ENCODE measurements at places on chromosomes 4 and X.

- DNase-seq = no peak
These were observed 42.9 kb downstream of the FNIP2 start for GRCh38 chr4:158811704-158812103.

DNA sequence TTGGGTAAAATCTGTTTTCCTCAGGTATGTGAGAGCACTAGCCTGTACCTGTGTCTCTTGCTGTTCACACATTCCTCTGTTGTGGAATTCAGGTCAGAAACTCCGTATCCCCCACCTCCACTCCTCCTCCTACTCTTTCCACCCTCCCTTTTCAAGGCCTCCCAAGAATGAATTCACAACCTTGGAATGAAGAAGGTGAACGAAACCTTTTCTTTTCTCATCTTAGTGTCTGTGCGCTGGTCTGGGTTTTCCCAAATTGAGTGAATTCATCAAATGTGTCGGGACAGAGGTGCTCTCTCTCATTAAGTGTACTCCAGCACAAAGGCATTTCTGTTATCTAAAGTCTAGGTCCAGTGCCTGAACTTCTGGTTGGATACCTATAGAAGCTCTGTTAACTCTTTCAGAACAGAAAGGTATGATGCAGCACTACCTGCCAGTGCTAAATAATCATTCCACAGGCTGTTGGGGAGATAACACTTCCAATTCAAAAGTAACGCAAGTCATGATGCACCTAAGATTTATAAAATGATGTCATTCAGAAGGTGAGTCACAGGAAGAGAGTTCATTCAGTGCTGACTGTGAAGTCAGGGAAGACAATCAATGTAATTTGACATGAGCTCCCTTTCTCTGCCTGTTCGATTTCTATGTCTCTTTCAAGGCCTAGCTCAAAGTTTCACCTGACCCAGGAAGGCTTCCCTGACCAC, 41.9 kb downstream of the COL4A6 start:
- no peak for DNase-seq

DNA sequence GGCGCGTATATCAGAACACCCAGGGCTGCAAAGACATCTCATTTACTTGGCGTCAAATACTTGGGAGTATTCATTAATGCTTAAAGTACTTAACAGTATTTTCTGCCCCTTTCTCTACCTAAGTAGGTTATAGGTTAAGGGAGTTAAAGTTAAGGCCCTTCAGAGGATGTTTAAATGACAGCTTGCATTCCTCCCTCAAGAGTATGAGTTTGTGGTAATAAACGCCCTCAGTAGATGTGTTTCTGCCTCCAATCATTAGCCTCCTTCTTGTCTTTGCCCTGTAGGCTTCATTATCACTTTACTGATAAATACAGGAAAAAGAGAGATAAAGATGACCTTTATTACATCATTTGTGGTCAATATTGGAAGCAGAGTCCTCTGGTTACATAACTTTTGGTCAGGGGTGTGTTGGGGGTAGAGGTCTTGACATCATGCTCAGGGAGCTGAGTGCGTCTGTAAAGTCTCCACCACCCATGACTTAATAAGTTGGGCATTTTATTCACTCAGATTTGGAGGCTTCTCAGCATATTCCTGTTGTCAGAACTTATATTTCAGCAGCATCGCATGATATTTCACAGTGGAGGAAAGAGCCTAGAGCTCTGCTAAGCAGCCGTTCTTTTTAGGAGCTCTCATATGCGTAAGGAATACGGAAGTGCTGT, 145.9 kb downstream of the CPE start:
- DNase-seq = no peak

GRCh38 chr4:180664766-180665368, 1578.3 kb upstream of the TENM3 start:
- peak; percentile 65 for DNase-seq

DNA sequence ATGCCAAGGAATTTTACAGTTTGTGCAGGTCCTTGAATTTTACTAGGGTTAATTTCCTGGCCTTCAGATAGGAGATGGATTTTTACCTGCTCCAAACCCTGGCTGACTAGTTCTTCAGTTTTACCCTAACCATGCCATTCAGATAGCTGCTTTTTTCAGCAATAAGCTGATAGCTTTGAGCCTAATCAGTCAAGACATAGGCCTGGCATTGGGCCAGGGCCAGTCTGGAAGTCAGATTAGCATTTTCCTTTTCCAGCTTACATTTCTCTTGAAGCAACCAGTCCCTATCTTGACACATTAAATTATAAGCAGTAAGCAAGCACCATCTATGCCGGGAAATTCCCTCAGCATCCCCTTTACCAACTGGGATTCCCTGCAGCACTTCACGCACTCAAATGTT, 177.1 kb downstream of the ADGRA3 start:
- DNase-seq = no peak

DNA sequence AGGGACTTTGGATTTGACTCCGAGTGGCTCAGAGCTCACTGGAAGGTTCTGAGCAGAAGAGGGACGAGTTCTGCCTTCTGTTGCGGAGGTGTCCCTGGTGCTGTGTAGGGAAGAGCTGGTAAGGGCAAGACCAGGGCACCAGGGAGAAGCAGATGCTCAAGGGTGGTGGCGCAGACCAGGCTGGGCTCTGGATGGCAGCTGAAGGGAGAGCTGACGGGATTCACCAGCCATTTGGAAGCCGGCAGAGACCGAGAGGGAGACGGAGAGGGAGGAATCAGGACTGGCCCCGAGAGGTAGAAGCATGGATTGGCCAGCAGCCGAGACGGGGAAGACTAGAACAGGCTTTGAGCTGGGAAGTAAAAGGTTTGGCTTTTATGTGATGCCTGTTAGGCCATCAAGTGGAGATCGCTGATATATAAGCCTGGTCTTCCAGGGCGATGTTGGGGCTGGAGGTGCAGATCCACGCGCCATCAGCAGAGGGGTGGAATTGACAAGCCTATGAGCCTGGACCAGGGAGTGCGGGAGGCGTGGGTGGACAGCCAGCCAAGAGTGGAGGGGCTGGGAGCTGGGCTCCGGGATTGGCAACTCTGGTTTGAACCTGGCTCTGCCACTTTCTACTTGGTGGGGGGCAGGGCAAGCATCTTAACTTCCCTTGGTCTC, 43.4 kb downstream of the ADRA2C start:
- DNase-seq = no peak

- no peak for DNase-seq
These were observed 14.5 kb downstream of the TNIP2 start for GRCh38 chr4:2741626-2742025.

GRCh38 chr4:76366737-76367136, 54.2 kb downstream of the CCDC158 start:
- no peak for DNase-seq

GRCh38 chrX:47321823-47322371, 48.5 kb upstream of the ZNF157 start:
- DNase-seq = no peak

GRCh38 chr4:84718699-84719098, 135.8 kb downstream of the CDS1 start:
- DNase-seq = no peak

- no peak for DNase-seq
These were observed 1112.1 kb upstream of the PRKX start for GRCh38 chrX:4825550-4825949.

GRCh38 chr4:22595684-22596083, 79.8 kb upstream of the ADGRA3 start:
- no peak for DNase-seq

GRCh38 chrX:10110984-10111363, 45.8 kb upstream of the CLCN4 start:
- DNase-seq = no peak

- DNase-seq = no peak
These were observed 54.1 kb downstream of the ATRX start for GRCh38 chrX:77731821-77732419.

DNA sequence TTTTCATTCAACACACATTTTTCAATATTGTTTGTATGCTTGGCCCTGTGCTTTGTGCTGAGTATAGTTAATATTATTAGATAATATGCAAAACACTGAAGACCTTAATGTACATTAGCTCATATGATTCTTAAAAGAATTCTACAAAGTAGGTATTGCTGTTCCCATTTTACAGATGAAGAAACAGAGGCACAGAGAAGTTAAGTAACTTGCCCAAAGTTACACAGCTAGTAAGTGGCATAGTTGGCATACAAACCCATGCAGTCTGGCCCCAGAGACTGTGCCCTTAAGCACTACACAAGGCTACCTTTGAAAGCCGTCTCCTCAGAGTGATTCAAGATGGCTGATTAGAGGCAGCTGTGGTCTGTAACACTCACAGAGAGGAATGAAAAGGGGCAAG, 293.4 kb upstream of the F9 start:
- DNase-seq = no peak

DNA sequence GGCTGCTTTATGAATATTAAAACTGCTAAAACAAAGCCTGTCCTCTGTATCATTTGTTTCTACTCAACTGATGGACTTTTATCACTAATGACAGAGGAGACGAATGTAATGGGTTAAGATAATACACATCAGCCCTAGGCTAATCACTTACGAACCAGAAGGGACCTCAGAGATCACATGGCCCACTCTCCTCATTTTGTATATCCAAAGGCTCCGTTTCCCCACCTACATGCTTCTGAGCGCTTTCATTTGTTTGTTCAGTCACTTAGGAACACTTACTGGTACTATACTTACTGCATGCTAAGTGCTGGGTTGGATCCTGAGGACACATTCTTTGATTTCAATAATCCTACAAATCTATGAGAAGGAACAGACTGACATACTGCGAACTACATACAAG, 169.3 kb downstream of the CEP135 start:
- no peak for DNase-seq

- no peak for DNase-seq
These were observed 22.9 kb downstream of the APLN start for GRCh38 chrX:129631849-129632248.

DNA sequence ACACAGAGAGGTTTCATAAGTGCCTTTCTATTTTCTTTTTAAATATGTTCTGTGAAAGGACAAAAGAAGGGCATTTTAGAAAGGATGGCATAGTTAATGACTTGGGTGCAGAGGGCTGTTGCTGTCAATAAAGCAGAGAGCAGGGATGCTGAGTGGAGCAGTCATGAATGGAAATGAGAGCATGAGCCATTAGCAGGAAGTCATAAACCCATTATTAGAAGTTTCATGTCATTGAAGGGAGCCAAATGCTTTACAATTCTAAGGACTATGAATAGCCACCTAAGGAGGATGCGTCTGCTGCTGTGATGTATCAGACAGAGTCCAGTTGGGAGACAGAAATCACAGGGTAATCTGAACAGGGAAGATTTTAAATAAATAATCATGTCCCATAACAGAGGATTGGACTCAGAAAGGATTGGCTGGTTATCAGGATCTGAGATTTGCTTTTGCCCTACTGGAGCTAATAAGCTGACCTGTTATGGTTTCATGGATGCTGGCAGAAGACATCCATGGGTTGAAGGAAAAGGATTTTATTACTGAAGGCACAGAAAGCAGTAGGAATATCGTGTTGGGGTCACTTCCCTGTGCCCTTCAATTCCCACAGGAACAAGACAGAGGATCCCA, 47.5 kb upstream of the WDR19 start:
- DNase-seq = peak; percentile 2

DNA sequence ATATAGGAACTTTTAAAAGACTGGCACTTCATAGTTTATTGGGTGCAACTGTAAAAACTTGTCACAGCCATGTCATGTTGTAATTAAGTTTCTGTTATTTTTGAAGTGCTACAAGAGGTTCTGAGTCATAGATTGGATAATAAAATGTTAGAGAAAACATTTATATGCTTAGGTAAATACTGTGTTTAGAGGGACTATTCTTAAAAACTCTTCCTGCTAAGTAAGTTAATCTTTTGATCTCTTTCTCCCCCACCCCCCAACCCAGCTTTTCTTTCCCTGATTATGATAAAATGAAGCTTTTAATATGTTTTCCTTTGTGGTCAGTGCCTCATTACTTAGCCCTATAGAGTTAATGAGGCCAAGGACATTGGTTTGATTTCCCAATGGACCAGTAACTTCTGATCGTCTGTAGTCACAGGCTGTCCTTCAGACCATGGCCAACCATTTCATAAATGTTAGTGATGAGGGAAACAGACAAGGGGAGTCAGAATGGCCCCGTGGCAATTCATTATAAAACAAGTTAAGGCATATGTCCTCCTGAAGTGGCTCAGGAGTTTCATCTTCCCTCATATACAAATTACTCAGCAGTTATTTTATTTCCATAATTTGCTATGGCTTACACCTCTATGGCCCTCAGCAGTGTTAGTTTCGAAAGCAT, 3.9 kb upstream of the PDLIM5 start:
- DNase-seq = no peak

GRCh38 chr4:119898211-119898610, 168.4 kb downstream of the MAD2L1 start:
- DNase-seq = no peak

GRCh38 chrX:20989361-20989760, 384.9 kb upstream of the CNKSR2 start:
- DNase-seq = no peak

- DNase-seq = no peak
These were observed 49.5 kb upstream of the ADRA2C start for GRCh38 chr4:3716631-3717235.

DNA sequence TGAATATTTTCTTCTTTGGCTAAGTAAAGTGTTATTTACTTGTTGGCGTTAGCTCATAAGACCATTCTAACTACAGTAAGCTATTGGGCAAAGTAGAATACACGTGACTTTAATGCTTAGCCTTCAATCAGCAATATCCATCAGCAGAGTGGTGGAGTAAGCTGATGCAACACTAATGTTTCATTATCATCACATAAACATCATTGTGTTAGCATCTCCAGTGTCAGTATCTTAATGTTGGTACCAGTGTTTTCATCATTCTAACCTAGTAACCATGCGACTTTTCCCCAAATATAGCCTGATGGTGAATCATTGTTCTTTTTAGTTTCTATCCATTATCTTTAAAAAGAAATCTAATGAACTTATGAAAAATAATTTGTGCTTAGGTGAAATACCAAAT, 48.5 kb downstream of the APOOL start:
- DNase-seq = no peak

DNA sequence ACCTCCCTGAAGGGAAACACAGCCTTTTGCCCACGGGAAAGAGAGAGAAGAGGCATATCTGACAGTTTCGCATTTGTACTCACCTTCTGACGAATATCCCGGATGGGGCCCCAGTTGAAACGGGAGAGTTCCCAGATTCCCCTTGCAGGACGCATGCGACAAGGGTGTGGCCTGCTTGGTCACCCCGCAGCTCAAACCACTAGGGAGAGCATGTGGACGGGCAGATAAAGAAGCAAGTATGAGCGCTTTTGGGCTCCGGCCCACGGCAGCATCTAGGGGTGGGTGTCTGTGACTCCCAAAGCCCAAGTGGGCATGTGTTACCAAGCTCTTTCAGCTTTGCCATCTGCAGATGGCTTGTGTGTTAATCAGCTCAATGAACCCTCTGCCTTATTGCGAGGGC, 70.1 kb upstream of the MED14 start:
- no peak for DNase-seq

DNA sequence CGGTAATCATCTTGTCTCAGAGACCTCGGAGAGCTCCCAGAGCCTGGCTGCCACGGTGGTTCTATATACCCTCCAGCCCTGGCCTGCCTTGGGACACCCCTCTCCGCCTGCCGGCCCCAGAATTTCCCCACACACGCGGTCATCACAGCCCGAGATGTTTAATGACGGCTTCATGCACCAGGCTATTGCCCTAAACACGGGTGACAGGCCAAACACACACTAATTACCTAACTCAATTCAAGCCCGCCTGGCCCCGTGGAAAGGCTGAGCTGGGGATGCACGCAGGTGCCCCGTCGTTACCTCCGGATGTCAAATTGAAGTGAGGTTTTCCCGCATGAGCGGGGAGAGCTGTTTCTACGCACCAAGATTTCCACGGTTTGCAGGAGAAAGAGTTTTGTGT, 72.9 kb upstream of the PPP2R3B start:
- DNase-seq = no peak
